Osteocyte (in vitro differentiated cells): ENCODE measurements at places on chromosomes 12 and 14. TPM values are rescaled to one million over a fixed set of nuclear protein-coding genes. Genes with fewer than 3 reads are reported as not detected.

The PRICKLE1 gene
- total RNA-seq: 30.6 and 31.9 TPM in 2 replicates

The LMNTD1 gene
- total RNA-seq: not detected in 2 replicates

The KRT74 gene
- not detected in 2 replicates for total RNA-seq

The SLC39A5 gene
- total RNA-seq: 0.81 TPM in 1 of 2 replicates, not detected in the other

The FGD6 gene
- total RNA-seq: 11.2 and 11.9 TPM in 2 replicates

The LHX5 gene
- total RNA-seq: not detected in 2 replicates

The JPH4 gene
- total RNA-seq: not detected in 2 replicates

The GPRC5D gene
- not detected in 2 replicates for total RNA-seq

The DPY19L2 gene
- 13.9 and 15.2 TPM in 2 replicates for total RNA-seq

The PPP1R36 gene
- 1.3 and 2.1 TPM in 2 replicates for total RNA-seq

- no peak for DNase-seq
Observed at GRCh38 chr14:101709533-101709881, 52.0 kb upstream of the PPP2R5C start.

DNA sequence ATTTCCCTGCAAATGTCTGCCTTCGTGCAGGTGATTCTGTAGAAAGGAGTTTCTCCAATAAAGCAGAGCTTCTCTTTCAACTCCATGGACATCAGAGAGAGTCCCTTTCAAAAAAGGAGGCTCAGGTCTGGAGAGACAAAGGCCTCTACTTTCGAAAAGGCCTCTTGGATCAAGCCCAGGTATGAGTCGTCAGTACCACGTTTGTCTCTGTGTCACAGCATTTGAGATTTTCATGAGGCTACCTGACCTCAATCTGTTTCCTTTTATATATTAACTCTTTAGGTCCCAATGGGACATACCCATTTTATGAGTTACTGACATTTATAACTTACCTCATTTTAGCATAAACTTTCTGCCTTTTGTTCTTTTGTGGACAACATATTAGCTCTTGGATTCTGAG is 290.8 kb downstream of the RPAP3 start:
- no peak for DNase-seq

- no peak for DNase-seq
Observed at GRCh38 chr14:105006831-105007592, 13.9 kb downstream of the CDCA4 start.

DNA sequence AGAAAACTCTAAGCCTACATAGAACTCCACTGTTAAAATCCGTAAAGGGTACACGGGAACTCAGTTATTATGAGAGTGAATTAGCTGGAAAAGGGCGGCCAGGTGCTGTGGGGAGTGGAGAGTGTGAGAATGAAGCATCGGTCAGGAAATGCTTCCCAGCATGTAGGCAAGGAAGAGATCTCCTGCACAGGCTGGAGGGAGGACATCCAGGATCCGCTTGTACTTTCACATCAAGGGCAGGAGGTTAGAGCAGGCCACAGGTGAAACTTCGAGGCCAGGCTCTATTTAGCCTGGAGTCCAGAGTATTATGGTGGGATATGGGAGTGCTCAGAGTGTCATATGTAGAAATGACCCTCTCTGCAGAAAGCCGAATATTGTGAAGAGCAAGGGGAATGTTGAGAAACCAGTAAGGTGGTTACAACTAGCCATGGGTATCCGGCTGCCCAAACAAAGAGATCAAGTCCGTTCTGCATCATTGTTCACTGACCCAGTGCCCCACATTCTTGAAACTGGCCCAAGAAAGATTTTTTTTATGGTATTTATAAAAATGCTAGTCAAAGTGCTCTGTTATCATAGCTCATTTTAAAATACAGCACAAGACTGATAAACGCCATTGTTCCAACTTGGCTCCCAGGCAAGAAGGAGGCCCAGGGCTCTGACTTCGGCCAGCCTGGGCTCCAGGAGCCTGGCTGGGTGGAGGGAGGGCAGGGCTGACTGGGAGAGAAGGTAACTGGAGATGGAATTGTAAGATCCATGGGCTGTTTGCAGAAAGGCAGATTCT is 79.4 kb upstream of the HIF1A start:
- DNase-seq: no peak

GRCh38 chr12:9237286-9237685 is 29.1 kb upstream of the PZP start:
- no peak for DNase-seq

GRCh38 chr12:88519802-88520435 is 60.4 kb downstream of the KITLG start:
- no peak for DNase-seq

DNA sequence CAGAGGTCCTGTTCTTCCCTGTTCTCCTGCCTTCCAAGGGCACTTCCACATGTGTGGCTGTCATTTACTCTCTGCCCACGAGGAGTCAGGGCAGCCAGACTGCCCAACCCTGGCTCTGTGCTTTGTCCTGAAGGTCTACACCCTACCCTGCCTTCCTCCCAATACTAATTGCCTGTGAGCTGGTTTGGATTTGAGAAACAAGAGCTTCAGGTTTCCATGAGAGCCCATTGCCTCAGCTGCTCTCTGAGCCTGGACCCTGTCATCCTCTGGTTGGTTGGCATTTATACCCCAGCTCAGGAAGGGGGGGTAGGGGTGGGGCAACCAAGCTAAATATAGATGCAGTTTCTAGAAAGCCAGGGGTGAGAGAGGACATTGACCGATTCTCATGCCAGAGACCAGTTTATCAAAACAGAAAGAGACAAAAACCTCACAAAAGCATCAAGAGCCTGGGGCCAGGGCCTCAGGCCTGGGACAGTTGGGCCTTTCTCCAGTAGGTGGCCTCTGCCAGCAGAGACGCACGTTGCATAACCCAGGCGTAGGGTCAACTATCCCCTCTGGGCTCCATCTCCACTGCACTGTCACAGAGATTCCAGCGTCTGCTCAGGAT is 34.5 kb downstream of the VDR start:
- no peak for DNase-seq

GRCh38 chr12:121461048-121461447 is 61.1 kb downstream of the RNF34 start:
- no peak for DNase-seq

DNA sequence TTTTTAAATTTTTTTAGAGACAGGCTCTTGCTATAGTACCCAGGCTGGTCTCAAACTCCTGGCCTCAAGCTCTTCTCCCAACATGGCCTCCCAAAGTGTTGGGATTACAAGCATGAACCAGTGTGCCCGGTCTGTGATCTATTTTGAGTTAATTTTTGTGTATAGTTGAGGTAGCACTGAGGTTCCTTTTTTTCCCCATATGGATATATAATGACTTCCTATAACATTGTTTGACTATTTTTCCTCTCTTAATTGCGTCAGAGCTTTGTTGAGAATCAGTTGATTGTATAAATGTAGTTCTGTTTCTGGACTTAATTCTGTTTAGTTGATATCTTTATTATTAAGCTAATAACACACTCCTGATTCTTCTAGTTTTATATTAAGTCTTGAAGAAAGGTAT is 8.6 kb upstream of the M6PR start:
- no peak for DNase-seq

GRCh38 chr12:28936221-28936620 is 212.9 kb upstream of the FAR2 start:
- no peak for DNase-seq

DNA sequence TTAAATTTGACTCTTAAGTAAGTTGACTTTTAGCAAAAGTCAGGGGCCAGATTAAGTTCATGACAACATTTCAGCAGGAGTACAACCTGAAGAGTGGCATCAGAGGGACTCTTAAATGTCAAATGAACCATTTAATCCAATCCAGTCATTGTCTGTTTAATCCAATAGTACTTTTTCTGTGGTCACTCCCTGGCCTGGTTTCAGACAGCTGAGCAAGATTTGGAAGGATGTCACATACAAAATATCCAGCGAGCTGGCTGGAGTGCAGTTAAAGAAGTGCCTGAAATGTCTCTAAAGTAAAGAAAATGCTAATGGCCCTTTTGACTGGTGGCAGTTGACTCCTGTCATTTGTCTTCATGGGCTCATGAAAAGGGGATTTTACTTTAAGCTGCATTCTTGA is 1082.1 kb downstream of the AACS start:
- DNase-seq: no peak

DNA sequence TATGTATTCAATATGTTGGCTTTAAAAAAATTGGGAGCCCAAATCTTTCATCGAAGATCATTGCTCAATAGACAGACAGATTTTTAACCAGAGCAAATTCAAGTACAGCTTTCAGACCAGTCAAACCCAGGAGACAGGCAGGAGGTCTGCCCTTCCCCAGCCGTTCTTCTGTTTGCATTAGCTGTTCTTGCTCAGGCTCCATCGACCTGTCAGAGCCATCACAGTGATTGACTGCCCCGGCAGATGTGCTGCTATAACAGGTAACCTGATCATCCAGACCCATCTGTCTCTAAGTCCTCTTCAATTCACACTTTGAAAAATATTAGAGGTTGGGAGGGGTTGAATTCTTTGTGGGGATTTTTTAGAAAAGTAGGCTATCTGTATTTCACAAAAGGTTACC is 453.5 kb downstream of the FOXG1 start:
- DNase-seq: no peak

DNA sequence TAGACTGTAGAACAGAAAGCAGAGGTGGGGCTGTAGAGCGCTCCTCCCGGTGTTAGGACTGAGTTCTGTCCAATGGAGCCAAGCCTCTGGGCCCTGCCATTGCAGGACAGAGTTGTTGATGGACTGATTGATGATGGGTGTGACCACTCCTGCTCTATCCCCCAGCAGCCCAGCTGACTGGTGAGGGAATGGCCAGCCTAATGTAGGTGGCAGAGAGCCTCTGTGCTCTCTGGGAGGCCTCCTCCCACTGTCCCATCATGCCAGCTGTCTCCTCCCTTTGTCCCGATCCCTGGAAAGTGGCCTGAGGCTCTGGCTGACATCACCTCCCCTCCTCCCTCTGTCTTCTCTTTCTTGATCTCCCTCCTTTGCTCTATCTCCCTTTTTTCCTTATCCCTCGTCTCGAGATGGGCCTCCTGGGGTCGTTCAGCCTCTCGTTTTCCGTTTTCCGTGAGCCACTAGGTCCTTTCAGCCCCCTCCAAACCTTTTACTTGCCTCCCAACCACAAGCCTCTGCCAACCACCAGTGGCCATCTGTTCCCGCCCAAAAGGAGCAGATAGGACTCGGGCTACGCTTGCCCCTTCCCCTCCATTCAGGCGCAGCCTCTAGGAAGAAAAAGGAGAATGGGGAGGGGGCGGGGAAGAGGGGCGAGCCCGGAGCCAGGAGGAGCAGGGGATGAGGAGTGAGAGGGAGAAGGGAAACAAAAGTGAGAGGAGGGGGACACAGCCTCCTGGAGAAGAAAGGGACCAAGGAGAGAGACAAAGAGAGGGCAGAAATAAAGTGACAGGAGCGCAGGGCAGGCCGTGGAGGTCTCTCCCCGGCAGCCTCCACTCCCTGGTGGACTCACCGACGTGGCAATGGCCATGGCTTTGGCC is 572 bp downstream of the EFS start:
- no peak for DNase-seq

DNA sequence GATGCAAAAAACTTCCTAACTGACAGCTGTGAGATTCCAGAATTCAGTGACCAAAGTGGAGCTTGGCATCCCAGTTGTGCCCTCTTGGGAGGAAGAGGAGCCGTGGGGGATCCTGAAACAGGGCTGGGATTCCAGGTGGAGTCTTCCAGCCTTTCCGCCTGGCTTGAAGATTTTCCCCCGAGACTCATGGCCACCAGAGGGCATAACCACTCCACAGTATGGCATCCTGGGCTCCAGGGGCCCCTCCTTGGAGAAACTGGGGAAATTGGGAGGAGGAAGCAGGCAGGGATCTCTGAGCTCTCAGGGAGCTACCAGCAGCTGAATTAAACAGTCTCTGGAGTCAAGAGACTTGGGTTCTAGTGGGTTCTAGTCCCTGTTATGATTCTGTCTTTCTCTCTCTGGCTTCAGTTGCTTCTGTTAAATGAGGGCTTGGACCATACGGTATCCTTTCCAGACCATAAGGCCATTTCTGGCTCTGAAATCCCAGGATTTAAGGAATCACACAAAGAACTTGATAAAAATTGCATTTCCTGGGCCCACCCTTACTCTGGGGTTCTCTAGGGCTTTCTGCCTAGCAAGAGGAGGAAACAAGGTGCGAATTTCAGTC is 2.6 kb upstream of the TAMALIN start:
- no peak for DNase-seq

DNA sequence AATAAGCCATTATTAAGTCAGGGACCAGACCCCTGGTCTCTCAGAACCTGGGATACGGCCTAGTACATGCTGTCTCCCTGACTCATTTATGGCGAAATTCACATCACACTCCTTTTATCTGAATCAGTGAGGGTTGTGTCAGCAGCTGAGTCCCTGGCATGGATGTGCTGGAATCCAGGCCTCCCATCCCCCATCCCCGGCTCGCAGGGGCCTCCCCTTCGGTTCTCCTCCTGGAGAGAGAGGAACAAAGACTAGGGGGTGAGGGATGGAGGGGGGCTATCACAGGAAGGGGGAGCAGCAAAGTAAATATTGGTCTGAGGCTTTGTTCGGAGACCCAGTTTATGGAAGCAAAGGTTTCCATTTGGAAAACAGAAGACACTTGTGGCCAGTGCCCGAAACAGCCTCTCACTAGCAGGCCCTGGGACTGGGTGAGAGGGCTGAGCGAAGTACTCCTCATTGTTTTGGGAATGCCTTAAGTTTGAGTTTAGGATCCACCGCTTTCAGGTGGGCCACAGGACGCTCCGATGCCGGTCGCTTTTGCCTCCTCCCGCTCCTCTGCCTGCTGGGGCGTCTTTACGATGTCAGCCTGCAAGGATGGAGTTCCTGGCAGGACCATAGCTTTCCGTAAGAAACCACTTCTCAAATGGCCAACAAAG is 145.0 kb downstream of the PRKCH start:
- DNase-seq: no peak

DNA sequence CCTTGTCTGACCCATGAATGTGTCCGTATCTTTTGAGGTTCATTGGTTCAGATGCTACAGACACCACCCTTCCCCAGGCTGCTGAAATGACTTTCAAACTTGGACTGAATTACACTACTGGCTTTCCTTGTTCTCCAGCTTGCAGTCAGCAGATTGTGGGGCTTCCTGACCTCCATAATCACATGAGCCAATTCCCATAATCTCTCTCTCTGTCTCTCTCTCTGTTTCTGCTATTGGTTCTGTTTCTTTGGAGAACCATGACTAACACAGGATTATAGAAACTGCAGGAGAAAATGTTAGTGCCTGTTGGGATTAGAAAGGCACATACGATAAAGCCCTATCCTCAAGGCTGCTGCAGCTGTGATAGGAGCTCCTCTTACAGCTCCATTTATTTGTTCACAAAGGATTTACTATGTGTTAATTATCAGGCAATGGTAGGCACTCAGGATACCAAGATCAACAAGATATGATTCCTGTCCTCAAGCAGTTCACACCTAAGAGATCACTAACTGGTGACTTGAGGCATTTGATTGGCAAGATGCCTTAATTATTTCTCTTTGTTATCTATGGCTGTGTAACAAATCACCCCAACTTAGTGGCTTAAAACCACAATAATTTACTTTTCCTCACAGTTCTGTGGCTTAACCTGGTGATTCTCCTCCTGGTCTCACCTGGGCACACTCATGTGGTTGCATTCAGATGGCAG is 10.2 kb upstream of the NYNRIN start:
- no peak for DNase-seq

- no peak for DNase-seq
Observed at GRCh38 chr12:67357376-67358125, 88.4 kb downstream of the CAND1 start.

GRCh38 chr14:71714225-71714624 is 218.0 kb upstream of the RGS6 start:
- no peak for DNase-seq

- DNase-seq: no peak
Observed at GRCh38 chr12:56119361-56119796, 1.3 kb downstream of the ZC3H10 start.
